ENCODE measurements at places on chromosomes 3 and 15.

DNA sequence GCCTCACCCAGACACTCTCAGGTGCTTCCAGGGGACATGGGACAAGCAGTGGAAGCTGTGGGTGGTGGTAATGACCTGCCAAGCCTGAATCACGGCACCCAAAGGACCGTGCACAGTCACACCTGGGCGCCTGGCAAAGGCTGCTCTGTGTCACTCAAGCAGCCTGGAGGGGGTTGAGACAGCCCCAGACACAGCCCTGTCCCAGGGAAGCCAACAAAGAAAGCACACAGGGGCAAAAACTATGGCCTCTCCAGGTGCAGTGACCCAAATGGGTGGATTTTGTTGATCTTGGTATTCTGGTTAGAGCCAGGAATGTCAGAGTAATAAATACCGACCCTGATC lies 15.0 kb upstream of the OCA2 start:
- no peak for DNase-seq

- no peak for DNase-seq
Measured at GRCh38 chr3:157452097-157452496, 15.4 kb downstream of the PTX3 start.

DNA sequence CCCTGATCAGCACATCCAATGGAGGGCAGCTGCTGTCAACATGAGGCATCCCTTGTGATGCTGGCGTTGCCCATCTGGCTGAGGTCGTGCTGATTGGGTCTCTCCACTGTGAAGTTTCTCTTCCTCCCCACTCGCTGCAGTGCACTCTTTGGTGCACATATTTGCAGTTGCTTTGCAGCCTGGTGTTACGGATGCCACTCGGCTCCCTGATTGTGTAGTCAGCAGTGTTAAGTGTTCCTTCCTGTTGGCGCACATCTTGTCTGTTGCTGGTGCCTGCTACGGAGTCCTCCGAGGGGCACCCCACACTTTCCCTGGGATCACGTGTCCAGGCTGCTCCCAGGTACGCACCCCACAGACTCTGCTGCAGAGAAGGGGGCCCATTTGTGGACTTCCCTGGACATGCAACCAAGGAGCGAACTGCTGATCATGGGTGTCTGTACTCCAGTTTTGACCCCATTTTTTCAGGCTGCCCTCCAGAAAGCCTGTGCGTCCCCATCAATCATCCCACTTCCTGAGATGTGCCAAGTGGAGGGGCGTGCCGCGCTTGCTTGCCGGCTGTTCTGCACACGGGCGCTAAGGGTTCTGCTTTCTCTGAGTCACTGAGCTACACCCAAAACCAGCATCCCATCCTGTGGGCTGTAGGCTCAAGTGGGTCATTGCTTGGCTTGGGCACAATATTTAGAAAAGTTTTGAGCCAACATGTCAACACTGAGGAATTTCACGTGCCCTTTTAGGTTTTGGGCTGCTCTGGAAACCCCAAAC lies 98.6 kb downstream of the FBLN2 start:
- no peak for DNase-seq

- DNase-seq = no peak
Measured at GRCh38 chr3:136658946-136659682, 93.1 kb downstream of the STAG1 start.

- no peak for DNase-seq
Measured at GRCh38 chr15:90883976-90884718, at the start of gene FES. Gene FES (plus strand): TSS chr15:90884504. CDS start chr15:90885046, 542 bp downstream.

GRCh38 chr3:42999632-43000031 lies 20.5 kb downstream of the GASK1A start:
- DNase-seq = no peak

DNA sequence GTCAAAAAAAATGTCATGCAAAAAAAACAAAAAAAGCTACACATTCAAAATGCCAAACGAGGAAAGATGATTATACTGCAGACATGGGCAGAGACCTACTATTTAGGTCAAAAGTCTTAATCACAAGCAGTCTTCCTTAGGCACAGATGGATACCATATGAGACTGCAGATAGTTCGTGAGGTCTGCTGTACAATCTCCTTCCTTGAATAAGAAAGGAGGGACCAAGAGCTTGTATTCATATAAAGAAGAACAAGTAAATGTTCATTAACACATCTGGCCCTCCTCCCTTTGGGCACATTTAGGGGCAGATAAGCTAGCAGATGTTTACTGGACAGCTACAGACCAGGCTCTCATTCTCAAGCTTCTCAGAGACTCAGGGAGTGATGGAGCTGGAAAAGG lies 45.3 kb downstream of the ANXA2 start:
- DNase-seq = no peak

- no peak for DNase-seq
Measured at GRCh38 chr3:63980830-63981498, 42.3 kb downstream of the PSMD6 start.

DNA sequence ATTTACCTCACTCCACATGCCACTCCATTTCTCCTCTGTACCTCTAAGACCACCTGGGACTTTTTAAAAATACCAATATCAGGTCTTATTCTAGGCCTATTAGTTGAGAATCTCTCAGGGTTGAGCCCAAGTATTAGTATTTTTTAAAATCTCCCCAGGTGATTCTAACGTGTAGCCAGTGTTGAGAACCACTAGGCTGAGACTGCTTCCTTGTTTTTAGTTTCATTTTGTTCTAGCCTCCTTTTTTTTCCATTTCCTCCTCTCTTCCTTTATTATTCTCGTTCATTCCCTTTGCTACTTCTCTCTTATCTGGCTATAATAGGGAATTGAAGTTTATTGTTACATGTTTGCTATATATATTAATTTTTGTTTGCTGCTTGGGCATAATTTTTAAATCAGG lies 217.8 kb upstream of the CD96 start:
- no peak for DNase-seq

DNA sequence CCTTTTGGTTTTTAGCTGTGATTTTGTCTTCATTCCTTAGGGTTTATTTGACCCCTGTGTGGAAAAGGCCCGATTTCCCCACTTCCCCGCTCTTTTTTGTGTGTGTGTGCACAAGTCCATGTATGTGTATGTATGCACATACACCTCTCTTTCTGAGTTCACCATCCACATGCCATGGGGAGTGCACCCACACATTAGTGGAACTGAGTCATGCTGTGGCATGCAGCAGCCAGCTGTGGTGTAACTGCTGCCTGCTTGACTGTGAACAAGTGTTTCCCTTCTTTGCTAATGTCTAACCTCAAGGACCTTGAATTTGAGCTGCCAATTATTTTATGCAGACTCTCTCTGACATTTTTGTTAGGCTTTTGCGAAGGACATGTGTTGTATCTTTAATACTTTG lies 434.9 kb upstream of the TPM1 start:
- no peak for DNase-seq
